ENCODE measurements at places on chromosomes 4 and X.

DNA sequence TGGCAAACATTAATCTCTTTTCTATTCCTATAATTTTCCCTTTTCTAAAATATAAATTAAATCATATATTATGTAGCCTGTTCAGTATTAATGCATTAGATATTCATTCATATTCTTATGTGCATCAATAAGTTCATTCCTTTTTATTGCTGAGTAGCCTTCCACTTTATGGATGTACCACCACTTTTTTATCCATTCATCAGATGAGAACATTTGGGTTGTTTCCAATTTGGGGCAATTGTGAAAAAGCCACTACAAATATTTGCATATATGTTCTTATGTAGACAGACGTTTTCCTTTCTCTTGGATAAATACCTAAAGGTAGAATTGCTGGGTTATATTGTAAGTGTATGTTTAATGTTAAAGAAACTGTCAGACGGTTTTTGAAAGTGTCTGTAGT, 79.4 kb upstream of the MAPK10 start:
- DNase-seq: no peak

- DNase-seq: no peak
Measured at GRCh38 chr4:95674521-95674981, 125.8 kb upstream of the UNC5C start.

GRCh38 chrX:97446298-97446882, 562.7 kb downstream of the RPA4 start:
- peak; percentile 4 for DNase-seq

GRCh38 chr4:174135936-174136406, 147.5 kb downstream of the FBXO8 start:
- DNase-seq: peak; percentile 57

DNA sequence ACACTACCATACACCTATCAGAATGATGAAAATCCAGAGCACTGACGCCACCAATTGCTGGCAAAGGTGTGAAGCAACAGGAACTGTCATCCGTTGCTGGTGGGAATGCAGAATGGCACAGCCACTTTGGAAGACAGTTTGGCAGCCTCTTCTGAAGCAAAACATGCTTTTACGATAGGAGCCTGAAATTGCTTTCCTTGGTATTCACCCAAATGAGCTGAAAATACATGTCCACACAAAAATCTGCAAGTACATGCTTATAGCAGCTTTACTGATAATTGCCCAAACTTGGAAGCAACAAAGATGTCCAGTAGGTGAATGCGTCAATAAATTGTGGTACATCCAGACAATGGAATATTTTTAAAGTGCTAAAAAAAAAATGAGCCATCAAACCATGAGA, 322.8 kb upstream of the FAT1 start:
- no peak for DNase-seq

DNA sequence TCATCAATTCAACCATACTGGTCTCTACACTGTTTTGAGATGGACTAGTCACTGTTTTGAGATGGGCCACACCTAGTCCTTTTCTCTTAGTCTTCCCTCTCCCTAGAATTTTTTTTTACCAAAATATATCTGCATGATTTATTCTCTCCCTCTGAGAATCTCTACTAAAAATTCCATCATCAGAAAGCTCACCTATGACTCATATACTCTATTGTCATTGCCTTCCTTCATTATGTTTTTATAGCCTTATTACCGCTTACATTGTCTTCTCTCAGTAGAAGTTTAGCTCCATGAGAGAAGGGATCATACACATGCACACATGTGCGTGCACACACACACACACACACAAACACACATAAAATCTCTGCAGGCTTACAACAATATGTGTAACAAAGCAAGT, 303.6 kb downstream of the PCDH10 start:
- DNase-seq: no peak

- DNase-seq: no peak
Measured at GRCh38 chrX:29627833-29628232, 587.5 kb upstream of the MAGEB2 start.

DNA sequence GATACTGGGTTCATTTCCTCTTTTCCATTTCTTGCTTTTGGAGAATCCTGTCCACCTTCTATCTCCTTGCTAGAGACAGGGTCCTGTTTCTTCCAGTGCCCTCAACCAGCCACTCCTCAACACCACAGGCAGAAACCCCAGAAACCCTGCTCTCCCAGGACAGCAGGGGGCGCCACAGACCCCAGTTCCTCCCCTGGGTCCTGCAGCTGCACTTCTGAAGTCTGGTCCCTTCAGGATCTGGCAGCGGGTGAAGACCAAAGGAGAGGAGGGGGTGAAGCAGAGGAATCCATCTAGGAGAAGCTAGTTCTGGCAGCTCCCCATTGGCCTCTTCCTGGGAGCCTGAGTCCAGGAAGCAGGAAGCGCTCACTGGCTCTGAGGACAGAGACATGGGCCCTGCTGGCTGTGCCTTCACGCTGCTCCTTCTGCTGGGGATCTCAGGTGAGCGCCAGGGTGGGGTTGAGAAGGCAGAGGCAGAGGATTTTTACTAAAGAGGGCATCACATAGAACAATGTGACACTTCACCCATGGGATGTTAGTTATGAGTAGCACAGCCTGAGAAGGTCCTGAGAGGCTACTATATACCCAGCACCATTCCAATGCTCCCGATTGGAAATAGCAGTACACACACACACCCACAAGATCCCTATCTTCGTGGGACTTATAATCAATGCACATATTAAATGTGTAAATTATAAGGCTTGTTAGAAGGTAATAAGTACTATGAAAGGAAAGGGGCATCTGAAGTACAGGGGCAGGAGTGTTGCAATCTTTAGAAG, at the start of gene PRSS48:
Gene PRSS48, plus strand, starts transcription at position 375 of the 776 bp plus-strand sequence. Its CDS starts 12 bp downstream, at position 387.
- DNase-seq: peak; percentile 68

DNA sequence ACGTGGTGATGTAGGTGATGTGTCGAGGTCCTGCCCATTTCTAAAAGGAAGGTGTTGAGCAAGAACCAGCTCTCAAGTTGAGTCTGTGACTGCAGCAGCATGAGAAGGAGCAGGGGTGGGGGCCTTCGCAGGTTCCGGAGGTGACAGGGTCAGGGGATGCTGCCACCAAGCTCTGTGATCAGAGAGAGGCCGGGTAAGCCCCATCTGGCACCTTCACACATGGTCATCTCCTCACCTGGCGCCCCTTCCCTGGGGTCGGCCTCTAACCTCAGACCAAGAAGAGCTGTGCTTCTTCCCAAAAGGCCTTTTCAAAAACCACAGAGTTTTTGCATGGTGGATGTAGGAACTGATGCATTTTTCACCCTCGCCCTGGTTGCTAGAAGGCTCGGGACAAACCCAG, 137.6 kb downstream of the CPZ start:
- DNase-seq: no peak

DNA sequence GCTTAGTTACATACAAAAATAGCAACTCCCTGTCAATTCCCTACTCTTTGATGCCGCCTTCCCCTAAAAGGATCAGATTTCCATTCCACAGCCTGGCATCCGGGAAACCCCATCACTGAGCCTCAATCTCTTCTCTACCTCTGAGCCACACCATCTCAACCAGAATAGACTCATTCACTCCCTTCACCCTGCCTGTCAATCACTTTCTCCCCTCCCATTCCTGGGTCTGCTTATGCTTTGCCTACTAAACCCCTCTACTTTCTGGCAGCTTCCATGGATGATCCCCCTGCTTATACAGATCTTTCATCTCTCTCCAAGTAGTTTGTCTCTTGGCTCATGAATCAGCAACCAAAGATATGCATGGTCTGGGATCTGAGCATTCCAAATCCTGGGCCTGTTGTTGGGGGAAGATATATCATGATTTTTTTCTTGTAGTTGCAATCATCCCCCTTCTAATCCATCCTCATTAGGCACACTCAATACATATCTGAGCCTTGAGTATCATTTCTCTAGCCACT, 2.6 kb downstream of the AMER1 start:
- DNase-seq: no peak

- no peak for DNase-seq
Measured at GRCh38 chr4:14234307-14234706, 606.8 kb upstream of the BOD1L1 start.

DNA sequence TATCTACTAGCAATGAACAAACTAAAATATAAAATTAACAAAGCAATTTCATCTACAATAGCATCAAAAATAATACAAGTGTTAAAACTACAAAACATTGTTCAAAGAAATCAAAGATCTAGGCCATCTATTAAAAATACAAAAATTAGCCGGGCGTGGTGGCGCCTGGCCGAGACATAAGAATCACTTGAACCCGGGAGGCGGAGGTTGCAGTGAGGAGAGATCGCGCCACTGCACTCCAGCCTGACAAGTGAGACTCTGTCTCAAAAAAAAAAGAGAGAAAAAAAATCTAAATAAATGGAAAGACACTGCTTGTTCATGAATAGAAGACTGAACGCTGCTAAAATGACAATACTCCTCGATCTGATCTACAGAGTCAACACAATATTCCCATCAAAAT, 139.2 kb downstream of the RBM47 start:
- no peak for DNase-seq

DNA sequence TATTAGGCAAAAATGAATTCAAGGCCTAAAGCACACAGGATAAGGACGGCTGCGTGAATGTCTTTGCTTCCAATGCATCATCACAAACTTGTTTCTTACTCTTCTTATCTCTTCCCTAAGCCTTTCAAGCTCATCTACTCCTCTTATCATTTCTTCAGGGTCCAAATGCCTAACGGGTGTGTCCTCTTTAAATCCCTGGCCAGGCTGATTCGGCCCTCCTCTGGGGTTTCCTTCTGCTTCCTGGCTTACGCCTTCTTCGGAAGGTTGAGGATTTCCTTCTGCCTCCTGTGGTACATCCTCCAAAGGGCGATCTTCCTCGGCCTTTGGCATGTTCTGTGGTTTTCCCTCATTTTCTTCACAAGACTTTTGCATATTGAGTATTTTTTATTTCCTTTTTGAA, 1.3 kb downstream of the TCEAL8 start:
- no peak for DNase-seq

DNA sequence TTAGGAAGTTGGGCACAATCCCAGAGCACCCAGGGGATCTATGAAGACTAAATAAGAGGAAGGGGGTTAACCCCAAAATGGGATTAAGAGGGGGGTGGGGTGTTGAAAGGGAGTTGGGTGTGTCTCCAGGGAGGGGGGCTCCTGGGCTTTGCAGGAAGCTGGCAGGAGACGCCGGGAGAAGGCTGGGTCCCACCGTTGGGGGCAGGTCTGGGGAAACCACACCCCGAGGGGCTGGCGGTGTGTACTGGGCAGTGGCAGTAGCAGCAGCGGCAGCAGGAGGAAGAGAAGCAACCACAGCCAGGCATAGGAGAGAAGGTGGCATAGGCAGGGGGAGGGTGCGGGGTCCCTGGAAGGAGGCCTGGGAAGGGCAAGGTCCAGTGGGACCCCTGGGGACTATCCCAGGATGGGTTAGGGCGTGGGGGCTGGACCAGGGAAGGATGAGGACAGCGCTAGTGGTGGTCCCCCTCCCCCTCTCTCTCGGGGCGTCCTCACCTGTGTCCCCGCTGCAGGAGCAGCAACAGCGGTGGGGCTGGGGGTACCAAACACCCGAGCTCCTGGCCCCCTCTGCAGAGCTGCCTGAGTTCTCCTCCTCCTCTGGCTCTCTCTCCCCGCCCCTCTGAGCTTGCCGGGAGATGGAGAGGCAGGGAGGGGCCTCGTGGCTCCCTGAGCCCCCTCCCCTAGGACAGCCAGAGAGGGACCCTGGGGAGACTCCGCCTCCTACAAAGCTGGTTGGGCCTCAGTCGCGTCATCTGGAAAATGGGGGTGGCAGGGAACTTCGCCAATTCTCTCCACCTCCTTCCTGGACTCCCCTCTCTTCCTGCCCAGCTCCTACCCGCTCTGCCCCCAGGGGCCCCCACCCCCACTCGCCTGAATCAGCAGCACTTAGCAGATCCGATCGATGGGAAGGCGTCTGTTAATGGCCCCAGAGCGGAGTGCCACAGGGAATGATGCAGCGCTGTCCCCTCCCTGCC, at the start of gene KCND1:
Gene KCND1, minus strand, starts transcription at position 596 of the 971 bp plus-strand sequence. CDS start 1,573 bp downstream, outside the sequence.
- peak; percentile 78 for DNase-seq

GRCh38 chr4:185210102-185210981, 944 bp downstream of the SNX25 start:
- peak; percentile 82 for DNase-seq

GRCh38 chrX:106933538-106933961, 13.3 kb downstream of the CLDN2 start:
- peak; percentile 19 for DNase-seq

DNA sequence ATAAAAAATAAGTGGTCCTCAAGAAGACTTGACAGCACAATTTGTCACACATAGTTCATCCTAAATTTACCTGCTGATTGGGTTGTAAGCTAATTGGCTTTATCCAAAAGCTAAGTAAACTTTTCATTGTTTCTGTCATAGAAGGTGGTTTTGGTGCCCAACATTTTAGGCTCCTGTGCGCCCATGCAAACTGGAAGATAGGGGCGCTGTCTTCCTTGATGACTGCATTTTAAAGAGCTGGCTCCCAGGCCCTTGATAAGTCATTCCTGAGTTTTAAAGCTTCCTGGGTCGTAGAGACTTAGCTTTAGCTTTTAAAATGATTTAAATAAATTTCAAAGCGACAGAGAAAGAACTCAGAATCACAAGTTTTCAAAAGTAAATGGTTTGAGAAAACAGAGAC, 625.4 kb upstream of the GALNT7 start:
- DNase-seq: no peak

DNA sequence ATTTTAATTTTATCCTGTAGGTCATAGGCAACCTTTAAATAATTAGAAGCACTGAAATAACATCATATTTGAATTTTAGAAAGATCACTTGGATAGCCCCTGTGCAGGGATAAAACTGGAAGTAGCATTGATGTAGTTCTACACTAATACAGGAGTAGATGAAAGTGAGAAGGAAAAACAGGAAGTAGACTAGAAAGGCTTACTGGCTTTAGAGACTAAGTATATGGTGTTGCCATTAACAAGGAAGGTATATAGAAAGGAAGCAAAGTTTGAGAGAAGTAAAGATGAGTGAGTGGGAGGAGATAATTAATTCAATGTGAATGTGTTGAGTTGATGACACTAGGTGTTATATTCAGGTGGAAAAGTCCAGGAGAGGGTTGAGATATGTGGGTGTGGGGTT, 73.1 kb upstream of the EPGN start:
- no peak for DNase-seq

- DNase-seq: no peak
Measured at GRCh38 chr4:157072002-157072401, 3.9 kb upstream of the GLRB start.

DNA sequence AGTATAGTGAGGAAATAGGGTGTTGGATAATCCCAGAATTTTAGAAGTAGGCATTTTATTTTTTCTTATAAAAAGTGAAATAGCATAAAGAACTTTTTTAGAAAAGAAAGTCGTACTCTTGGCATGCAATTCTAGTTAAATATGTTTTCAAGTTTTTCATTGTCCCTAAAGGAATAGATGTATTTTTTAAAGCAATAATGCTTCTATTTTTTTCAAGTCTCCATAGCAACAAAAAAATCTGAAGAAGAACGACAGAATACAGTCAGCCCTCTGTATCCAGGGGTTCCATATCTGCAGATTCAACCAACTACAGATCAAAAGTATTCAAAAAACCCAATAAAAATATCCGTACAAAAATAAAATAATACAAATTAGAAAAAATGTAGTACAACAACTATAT, 538.2 kb downstream of the GLUD2 start:
- DNase-seq: no peak

DNA sequence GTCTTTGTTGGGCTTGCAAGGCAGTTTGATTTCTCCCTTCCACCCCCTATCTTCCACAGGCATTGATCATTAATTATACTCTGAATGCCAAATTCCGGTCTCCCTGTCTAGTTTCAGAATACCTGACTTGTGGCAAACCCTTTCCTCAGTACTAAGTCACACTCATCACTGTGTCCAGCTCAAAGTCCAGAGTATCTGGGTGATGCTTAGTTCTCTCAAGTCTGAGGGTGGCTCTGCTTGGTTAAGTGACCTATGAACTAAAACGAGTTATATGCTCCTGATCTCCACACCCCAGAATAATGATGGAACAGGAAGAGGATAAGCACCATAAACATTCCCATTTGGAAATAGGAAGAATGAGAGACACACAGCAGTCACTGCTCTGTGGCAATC, 6.5 kb downstream of the SMIM9 start:
- no peak for DNase-seq
